ENCODE measurements at places on chromosomes 3 and 15. TPM values are rescaled to one million over a fixed set of nuclear protein-coding genes. Genes with fewer than 3 reads are reported as not detected.

The PRSS50 gene
- not detected for total RNA-seq

The ATP13A3 gene
- 27.6 TPM for total RNA-seq

The RPP14 gene
- total RNA-seq = 12.6 TPM

The PSTPIP1 gene
- not detected for total RNA-seq

The C3orf52 gene
- total RNA-seq = 11.1 TPM

The VGLL3 gene
- 9.3 TPM for total RNA-seq

The FILIP1L gene
- total RNA-seq = 0.21 TPM

The SCAANT1 gene
- total RNA-seq = not detected

The ROBO1 gene
- 14.4 TPM for total RNA-seq

The SCG5 gene
- total RNA-seq = 1.9 TPM

The FES gene
- 0.43 TPM for total RNA-seq

The TRH gene
- total RNA-seq = not detected

Measured in A549 treated with Mapracorat at 1 μM for 4 hours (cell line).